ENCODE measurements at places on chromosomes 1 and 21.

DNA sequence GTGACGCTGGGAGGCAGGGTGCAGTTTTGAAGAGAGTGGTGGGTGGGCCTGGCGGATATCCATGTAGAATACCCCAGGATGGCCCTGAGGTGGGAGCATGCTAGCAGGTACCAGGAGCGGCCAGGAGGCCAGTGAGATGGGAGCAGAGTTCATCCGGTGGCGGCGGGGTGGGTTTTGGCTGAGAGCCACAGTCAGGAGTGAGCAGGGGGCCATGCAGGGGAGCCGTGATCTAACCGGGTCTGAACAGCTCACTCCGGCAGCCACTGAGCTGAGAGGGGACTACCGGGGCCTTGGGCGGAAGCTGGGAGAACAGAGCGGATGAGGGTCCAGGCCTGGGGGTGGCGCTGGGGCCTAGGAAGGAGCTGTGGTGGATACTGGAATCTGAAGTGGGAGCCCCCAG, 47.6 kb upstream of the LRP8 start:
- DNase-seq, result no peak

DNA sequence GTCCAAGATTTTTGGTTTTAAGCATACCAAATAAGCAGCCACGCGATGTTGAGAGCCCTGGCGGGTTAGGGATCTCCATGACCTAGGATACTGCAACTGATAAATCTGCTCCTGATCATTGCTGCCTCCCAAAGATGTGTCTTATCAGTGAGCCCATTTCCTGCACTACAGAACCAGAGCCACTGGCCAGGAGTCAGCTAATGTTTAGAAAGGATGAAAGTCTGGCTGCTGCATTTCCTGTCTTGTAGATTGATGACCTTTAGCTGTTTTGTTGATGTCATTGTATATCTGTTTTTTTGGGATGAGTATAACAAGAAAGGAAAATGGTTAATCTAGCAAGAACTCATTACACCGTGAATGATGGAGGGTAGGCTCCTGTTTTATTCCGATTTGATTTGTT, 74.5 kb downstream of the C1orf21 start:
- DNase-seq, result no peak

DNA sequence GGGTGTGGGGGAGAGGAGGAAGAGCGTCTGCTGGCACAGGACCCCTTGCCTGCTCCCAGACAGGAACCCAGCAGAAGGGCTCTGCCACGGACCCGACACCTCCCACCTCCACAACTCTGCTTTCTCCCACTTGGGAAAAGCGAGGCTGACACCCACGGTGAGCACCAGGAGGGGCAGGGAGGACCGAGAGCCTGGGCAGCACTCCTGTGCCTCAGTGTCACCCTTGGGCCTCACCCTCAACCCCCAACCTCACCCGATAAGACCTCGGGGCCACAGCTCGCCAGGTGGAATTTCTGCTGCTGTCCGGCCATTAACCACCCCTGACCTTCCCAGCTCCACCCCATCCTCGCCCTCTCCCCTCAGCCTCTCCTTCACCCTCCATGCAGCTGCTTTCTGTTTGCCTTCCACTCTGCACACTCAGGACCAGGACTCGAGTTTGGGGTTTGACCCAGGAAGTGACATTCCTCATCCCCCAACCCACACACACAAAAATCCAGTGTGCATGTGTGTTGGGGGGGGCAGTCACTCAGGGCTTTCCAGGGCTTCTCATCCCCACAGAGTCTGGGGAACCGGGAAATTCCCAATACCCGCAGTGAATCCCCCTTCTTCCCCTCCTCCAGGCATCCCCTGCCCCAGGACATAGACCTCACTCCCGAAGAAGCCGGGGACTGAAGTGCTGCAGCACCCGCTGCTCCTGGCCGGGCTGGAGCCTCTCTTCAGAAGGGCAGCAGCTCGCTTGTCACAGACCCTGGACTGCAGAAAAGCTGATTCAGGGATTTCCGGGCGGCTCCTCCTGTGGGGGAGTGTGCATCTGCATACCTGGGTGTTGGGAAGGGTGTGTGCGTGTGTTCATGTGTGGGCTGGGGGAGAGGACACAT, 65.8 kb downstream of the SYT2 start:
- no peak for DNase-seq

GRCh38 chr1:3064901-3065300, 4.1 kb upstream of the PRDM16 start:
- DNase-seq, result no peak

- no peak for DNase-seq
Observed at GRCh38 chr1:160189649-160190625, at the start of gene CASQ1. CASQ1 (plus strand) TSS chr1:160190575; CDS start chr1:160190752, 177 bp downstream.

DNA sequence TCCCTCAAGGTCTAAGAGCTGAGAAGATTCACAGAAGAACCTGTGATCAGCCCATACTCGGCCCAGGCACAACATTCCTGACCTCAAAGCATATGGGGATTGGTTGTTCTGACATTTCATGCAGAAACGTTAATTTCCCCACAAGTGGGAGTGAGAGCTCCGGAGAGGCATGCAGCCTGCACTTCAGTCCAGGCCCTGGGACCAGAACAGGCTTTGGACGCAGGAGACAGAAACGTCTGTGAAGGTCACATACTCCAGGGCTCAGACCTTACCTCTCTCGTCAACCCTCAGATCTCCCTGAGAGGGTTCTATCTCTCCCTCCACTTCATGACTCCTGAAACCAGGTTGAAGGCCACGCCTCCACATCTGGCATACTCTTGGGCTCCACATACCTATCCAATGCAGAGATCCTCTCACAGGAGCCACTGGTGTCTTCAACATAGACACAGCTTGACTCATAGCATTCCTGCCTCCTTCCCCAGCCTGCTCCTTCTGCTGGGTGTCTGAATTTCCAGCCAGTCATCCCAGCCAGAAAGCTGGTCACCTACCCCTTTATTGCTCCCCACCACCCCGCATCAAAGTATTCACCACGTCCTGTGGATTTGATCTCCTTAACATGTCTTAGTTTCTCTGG, 149.2 kb downstream of the OMA1 start:
- peak; percentile 62 for DNase-seq

DNA sequence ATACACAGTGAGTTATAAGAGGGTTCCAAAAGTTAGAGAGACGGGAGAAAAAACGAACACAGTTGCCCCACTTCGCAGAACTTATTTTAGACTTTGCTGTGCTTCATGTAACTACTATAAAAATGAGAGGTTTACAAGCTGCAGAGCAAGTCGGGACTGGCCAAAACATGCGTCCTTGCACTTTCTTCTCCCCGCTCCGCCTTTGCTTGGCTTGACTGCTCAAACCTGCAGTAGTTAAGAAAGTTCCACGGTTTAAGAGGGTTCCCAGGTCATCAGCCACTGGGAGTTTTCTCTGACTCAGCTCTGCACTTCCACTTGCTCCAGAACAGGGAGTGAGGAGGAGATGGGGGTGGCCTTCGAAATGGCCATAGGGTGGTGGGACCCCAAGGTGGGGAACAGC, 36.2 kb downstream of the CLIC6 start:
- DNase-seq, result no peak

DNA sequence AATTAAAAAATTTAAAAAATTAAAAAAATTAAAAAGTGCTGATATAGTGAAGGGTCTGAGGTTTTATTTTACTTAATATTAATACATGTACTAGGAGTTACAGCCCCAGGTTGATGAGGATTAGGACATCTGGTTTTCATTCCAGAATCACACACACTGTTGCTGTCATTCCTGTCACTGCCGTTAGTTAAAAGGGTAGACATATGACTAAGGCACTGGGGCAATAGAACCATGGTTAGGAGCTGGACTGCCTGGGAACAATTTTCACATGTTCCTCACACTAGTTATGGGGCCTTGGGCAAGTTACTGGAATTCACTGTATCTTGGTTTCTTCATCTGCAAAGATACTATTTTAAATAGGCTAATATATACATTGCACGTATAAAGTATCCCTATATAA, 191.8 kb upstream of the DPYD start:
- no peak for DNase-seq

GRCh38 chr21:41604583-41605041, 96.7 kb upstream of the TMPRSS2 start:
- DNase-seq, result no peak

DNA sequence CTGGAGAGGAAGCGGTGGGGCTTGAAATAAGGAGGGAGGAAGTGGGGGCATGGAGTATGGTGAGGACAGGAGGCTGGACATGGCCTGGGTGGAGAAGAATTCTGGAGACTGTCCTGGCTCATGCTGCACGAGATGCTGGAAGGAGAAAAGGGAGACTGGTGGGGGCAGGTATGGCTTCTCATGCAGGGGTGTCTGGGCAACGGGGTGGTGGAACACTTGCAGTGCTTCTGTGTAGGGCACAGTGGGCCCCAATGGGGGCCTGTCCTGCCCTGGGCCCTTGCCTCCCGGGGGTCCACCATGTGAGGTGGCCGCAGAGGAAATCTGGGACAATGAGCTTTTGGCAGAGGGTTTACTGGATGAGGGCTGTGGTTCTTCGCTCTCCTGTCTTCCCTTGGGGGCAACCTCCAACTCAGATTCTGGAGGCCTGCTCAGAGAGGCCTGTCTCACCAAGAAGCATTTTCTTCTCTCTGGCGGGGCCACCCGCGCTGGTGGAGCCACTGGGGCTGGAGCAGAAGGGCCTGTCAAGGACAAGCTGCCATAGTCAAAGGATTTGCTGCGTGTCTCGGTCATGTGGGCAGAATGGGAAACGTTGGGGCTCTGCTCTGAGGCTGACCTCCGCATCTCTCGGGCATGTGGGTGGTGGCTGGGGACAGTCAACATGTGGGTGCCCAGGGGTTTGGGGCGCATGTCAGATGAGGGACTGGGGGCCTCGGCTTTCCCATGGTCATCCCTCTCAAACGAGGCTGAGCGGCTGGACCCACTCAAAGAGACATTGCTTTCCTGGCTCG, 96.9 kb upstream of the EDN2 start:
- DNase-seq, result no peak

- no peak for DNase-seq
Observed at GRCh38 chr1:58633121-58633520, 56.1 kb upstream of the TACSTD2 start.

DNA sequence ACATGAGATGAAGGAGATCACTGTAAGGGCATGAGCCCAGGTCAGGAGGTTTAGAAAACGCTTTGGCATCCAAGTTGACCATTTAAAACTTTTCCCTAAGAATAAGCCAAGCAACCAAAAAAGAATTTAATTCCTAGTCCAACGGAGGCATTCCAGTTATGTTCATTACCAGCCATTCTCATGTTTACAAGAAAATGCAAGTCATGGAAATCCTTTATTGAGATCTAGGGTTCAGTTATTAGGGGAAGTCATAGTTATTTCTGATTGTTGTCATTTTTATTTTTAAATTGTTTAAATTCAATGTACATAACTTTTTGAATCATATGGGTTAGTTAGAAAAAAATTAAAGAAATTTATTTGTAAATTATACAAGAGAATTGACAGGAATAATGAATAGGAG, 24.5 kb downstream of the CFHR5 start:
- DNase-seq, result no peak

GRCh38 chr1:17356387-17357026, 15.5 kb upstream of the PADI6 start:
- no peak for DNase-seq

- no peak for DNase-seq
Observed at GRCh38 chr1:207848234-207848633, 62.7 kb downstream of the CD34 start.

- no peak for DNase-seq
Observed at GRCh38 chr21:31011412-31011811, 26.9 kb downstream of the KRTAP19-8 start.

DNA sequence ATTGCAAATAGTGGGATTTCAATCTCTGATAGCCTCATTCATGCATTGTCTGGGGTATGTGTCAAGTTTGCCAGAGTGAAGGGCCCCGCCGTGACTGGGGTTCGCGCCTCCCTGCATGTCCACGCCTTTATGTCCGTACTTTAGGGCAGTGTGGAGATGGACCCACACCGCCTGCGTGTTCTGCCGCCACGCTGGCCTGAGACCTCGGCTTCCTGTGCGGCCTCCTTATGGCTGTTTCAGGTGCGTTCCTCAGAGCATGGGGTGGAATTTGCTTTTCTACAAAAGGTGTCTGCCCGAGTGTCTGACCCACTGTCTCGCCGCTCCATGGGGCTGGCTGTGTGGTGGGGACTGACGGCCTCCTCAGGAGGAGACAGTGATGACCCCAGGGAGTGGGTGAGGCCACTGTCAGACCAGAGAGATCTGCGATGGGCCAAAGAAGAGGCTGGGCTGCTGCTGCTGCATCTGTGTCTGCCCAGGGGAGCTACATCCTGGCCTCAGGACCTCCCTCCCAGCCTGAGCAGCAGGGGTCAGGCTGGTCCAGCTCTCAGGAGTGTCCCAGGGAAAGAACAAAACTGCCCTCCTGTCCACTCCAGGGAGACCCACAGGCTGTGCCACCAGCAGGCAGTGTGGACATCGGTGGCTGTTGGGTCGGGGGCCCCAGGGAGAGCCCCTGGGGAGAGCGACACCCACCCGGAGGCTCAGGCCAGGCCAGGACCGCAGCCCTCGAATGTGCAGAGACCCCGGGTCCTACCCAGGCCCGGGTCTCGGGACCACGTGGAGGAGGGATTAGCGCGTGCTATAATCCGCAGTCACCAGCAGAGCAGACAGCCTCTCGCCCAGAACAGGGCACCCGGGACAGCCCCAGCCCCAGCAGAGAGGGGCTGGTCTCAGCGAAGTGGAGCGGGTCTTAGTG, 9.8 kb upstream of the SLC19A1 start:
- no peak for DNase-seq

DNA sequence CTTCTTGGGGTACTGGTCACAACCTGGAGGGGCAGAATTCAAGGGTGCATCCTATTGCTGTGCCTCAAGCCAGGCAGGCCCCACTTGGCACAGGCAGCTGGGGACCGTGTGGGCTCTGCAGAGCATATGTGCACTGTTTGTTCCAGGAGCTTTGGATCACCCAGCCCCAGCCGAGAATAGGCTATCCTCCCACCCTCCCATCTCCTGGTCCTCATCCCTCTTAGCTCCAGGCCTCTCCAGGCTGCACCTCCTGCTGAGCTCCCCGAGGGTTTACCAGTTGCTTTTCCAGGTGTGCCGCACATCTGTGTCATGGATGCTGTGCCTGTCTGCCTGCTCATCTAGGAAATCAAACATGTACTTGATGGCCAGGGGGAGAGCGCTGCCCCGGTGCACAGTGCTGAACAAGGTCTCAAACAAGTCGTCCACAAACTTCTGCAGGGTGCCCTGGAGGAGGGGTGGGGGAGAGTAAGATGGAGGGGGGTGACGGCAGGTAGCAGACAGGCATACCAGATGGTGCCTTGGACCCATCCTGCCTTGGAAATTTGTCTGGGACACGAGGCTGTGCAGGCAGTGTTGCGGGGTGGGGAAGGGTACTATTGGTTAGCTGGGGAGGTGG, 120.5 kb upstream of the CD34 start:
- no peak for DNase-seq
